ENCODE measurements at places on chromosomes 7 and 10.

GRCh38 chr10:76935941-76936613 is 701.5 kb downstream of the KCNMA1 start:
- DNase-seq = no peak

DNA sequence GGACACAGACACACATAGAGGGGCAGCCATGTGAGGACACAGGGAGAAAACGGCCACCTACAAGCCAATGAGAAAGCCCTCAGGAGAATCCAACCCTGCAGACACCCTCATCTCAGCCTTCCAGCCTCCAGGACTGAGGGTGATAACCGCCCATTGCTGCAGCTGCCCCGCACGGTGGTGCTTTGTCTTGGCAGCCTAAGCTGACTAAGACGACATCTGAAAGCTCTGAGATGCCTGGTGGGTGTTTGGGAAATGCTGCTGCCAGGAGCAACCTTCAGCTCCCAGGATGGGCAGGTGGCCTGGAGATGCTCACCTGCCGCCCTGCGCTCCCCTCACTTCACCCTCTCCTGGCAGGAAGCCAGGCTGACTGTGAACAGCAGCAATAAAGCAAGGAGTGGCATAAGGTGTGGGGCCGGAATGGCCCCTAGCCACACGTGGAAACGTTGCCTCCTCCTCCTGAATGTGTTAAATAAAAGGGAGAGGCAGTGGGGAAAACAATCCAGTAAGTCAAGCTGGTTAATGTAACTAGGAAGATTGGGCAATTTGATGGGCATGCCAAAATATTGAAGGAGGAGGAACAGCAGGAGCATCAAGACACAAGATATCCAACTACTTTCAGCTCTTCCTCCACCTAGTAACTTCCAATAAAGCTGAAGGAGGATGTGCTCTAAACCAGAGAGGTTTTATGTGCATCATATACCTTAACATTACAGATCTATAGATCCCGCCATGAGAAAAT is 121.5 kb downstream of the TNS3 start:
- DNase-seq = no peak

- no peak for DNase-seq
These were observed 28.2 kb downstream of the MTERF1 start for GRCh38 chr7:91852263-91852741.

DNA sequence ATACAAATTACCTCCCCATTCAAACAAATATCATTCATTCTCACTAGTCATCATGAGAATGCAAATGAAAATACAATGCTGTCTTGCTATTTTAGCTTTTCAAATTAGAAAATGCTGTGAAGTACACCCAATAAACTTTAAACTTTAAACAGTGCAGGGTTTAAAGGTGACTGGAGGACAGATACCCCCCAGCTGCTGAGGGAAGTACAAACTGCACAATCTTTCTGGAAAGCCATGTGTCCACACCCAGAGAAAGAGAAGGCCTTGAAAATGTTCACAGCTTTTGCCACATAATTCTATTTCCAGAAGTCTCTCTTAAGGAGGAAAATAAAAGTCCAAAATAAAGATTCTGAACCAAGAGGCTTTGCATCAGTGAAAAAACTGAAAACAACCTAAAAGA is 56.5 kb downstream of the PIK3AP1 start:
- no peak for DNase-seq

GRCh38 chr7:113774182-113774807 is 144.5 kb downstream of the PPP1R3A start:
- no peak for DNase-seq

- peak; percentile 85 for DNase-seq
These were observed 3.8 kb downstream of the DEPP1 start for GRCh38 chr10:44974628-44975430.

- no peak for DNase-seq
These were observed 6.9 kb upstream of the GSTO2 start for GRCh38 chr10:104262055-104262454.

GRCh38 chr7:119415682-119416081 is 857.3 kb upstream of the KCND2 start:
- no peak for DNase-seq

DNA sequence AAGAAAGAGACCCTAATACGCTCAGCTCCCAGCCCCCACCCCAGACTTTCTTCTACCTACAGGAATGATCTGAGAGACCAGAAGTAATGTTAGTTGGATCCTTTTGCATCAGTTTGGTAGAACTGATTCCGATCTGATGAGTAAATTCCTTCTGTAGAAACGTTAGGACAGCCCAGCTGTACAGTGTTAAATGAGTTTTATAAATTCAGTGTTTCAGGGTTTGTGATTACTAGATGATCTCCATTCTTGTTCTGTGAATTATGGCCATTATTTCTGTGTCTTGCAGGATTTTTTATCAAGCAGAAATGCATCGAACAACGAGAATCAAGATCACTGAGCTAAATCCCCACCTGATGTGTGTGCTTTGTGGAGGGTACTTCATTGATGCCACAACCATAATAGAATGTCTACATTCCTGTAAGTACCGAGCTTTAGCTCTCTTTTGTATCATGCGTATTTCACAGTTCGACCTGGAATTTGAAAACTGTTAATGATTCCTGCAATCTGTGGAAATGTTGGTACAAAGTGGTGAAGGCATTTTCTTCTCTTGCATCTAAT is 5.3 kb downstream of the BMI1 start:
- DNase-seq = no peak

DNA sequence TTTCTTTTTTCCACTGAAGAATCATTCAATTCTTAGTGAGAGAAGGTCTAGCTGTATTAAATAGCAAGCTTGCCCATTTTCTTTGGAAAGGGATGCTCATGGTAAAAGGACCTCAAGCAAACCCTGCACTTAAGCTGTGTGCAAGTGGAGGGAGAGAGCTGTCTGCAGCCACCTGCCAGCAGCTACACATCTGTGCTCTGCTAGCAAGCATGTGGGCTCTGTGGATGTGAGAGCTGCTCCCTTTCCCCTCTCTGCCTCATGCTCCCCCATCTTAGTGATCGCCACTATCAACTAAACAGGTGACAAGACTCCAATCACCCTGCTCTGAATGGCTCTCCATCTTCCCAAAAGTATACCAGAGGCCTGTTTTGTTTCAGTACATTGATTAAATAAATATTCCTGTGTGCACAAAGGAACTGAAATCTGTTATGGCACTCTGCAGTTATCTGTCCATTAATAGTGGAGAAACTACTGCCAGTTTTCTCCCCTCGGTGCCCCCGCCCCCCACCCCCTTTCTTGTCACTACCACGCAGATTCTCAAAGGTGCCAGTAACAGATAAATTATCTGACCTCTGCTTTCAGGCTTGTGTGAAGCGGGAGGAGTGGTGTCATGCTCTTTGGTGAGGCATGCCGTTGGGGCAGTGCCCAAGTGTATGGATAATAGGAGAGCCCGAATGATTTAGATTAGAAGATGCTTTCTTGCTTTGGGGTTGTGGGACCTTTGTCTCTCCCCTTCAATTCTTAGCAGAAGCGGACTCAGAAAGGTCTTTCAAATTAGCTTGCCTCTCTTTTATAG is 26.4 kb downstream of the AUTS2 start:
- no peak for DNase-seq

GRCh38 chr10:11210211-11210922 is 192.7 kb downstream of the CELF2 start:
- DNase-seq = no peak

DNA sequence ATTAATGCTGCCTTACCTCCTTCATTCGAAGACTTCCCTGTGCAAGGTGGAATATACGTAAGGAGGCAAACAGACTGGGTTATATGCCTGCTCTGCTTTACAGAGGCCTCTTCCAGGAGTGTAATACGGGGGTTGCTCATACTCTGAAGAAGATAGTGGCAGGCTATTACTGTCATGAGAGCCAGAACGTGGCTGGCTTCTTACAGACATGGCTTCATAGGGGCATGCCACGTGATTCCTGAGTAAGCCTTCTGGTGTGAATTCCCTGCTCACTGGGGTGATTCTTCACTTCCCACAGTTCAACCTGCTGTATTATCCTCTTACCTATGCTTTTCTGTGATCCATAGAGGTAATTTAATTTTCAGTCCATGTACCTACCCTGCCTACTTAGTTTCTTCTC is 141.8 kb downstream of the ST7 start:
- DNase-seq = no peak

DNA sequence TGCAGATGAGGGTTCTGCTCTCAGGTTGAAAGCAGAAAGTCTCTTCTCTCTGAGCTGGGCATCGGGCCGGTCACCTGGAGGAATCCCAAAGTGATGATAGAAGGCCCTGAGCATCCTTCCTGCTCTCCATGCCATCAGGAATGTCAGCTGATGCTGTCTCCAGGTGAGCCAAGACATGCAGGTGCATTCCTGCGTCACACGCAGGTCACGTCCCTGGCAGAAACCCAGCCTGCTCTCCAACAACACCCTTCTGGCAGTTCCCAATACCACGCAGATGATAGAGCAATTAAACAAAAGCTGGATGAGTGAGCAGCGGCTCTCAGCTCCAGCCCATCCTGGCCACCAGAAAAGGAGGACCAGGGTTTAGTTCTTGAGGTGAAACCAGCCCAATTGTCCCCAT is 6.9 kb upstream of the WIPI2 start:
- DNase-seq = no peak

- DNase-seq = no peak
These were observed 28.7 kb downstream of the NUP42 start for GRCh38 chr7:23210506-23210905.

- no peak for DNase-seq
These were observed 316.3 kb downstream of the PARD3 start for GRCh38 chr10:34498821-34499220.

DNA sequence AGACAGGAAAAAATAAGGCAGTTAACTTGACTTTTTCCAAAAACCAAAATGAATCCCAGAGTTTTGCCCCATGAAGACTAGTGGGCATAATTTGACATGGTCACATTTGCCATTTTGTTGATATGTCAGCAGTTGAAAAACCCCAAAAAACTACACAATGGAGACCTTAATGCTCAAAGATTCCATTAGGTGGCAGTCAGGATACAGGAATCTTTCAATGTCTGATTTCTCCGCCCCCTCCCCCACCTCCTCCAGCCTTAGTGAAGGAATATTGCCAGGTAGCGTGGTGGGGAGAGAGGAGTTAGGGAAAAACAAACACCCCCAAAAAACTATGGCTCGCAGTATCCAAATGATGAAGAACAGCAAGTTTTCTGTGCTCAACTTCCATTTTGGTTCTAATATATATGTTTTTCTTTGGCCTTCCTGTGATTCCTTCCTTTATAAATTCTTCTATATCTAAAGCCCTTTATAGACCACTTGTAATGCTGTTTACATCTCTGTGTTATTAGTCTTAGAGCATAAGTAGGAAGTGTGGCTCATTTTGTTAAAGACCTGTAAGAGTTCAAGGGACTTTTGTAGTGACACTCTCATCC is 6.7 kb upstream of the SMNDC1 start:
- DNase-seq = peak; percentile 53

- no peak for DNase-seq
These were observed 225.3 kb downstream of the KIF20B start for GRCh38 chr10:89926736-89927135.

DNA sequence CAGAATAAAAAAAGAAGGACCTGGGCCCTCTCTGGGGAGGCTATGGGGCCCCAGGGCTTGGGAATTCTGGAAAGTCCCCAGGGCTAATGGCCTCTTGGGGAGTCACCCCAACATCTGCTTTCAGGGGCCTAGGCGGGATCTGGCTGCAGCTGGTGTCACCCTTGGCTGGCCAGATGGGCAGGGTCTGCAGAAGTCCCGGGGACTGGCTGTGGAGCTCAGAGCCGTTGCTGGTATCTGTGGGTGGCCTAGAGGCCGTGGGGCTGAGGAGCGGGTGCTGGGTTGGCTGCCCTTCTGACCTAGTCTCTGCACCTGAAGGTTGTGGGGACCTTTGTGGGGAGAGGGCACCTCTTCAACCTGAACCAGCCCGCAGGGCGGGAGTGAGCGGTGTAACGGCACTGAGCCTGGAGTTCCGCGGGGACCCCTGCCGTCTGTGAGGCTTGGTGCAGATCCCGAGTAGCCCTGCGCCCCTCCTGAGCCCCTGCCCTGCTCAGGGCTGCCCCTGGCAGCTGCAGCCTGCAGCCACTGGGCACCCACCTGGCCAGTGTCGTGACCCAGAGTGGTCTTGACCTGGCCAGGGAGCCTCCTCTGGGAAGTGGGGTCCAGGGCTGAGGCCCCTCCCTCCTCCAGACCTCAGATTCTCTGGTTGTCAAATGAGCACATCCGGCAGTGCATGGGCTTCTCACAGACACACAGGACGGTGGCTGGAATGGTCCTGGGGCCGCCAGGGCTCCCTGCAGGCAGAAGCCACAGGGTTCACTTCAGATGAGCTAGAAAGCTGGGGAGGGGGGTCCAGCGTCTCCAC is 51.5 kb downstream of the UNCX start:
- no peak for DNase-seq

- no peak for DNase-seq
These were observed 98.7 kb upstream of the TMEM196 start for GRCh38 chr7:19872094-19872493.

DNA sequence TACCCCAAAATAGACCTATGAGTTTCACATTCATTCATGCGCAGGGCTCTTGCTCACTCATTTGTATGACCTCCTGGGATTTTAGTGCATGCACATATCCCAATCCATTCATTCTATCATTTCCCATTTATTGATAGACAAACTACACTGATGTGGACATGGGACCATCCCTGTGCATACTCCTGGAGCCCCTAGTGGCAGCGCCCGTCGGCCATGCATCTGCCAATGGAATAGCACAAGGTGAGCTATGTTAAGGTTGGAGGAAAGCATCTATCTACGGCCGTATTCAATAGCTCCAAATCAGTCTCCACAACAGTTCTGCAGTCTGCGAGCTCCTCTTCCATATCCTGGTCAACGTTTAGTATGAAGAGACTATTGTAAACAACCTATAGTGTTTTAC is 31.7 kb upstream of the FIGNL1 start:
- no peak for DNase-seq

DNA sequence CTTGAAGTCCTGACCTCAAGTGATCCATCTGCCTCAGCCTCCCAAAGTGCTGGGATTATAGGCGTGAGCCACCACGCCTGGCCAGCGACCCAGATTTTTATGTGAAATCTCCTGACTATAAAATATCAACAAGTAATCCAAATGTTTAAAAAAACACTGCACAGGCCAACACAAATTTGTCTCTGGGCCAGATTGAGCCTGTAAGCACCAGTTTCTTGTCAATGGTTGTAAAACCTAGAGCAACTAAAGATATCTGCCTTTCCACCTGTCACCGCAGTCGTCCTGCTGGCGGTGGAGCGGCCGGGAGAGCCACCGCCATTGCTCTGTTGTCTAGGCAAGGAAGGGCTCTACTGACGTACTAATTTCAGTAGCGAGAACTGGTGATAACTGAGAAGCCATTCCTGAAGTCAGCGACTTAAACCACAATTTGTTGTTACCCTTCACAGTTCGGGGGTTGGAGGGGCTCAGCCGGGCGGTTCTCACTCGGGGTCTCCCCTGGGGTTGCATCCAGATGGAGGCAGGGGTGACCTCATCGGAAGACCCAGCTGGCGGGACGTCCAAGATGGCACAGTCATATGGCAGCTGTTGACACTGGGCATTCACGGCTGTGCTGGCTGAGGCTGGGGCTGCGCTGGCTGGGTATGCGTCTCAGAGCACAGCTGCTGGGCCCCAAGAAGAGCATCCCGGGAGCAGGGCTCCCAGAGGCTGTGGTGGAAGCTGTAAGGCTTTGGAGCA is 55.2 kb upstream of the PDGFA start:
- DNase-seq = no peak

GRCh38 chr10:17062493-17062892 is 67.1 kb downstream of the CUBN start:
- DNase-seq = no peak

GRCh38 chr7:155252444-155252887 is 45.2 kb upstream of the INSIG1 start:
- DNase-seq = no peak
